NCI-H510A (cell line): ENCODE measurements at places on chromosomes 6 and 20.
A peak's percentile ranks its signal among the peaks of the same experiment; 100 is the strongest.

GRCh38 chr6:8983202-8983688, 547.9 kb upstream of the SLC35B3 start:
- DNase-seq: peak; percentile 14

DNA sequence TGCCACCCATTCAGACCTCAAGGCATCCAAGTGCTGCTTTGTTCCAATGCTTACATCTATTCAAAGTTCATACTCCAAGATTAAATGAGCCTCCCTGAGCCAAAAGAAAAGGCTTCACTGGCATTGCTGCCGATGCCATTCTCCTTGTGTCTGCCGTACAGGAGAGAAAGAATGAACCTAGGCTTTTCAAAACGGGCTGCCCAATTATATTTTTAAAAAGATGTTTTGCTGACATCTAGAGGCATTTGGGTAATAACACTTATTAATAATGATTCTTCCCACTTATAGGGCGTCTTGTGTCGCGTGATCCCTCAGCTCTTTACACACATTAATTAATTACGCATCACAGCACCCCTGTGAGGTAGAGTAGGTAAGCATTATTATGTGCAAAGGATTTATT, 545.6 kb downstream of the PKHD1 start:
- DNase-seq: no peak

GRCh38 chr20:61748376-61748775, 317.3 kb downstream of the TAF4 start:
- DNase-seq: no peak

DNA sequence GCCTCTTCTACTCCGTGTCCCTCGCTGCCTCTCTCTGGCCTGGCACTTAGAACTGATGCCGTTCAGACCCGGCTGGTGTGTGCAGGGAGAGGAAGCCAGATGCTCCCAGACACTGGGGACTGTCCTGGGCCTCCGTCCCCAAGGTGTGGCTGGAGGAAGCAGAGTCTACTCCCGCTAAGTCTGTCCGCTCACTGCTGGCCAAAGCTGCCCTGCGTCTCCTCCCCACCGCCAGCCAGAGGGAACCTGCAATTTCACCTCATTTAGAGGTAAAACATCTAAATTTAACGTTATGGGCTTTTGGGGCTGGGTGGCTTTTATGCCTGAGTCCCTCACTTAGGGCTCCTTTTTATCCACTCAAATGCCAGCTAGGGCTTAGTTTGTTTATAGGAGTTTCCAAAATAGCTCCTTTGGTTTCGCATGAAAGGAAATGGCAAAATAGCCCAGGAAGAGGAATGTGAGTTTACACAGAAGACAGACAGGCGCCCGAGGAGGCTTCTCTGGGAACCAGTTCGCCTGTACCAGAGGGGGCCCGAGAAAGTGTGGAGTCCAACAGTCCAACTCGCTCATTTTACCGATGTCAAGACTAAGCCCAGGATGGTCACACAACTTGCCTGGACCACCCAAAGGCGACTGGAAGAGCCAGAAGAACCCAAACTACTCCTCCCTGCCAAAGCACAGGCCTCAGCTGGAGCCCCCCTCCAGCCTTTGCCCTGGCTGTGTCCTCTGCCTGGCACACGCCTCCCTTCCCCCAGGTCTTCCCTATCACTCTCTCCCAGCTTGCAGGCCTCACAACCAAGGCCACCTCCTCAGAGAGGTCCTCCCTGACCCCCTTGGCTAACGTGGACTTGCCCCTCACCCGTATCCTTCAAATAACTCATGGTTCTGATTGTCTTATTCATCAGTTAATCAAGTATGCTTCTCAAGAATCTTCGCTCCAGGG, 54.5 kb downstream of the RIPOR3 start:
- DNase-seq: no peak

- no peak for DNase-seq
Observed at GRCh38 chr6:10382322-10382721, 32.6 kb downstream of the TFAP2A start.

DNA sequence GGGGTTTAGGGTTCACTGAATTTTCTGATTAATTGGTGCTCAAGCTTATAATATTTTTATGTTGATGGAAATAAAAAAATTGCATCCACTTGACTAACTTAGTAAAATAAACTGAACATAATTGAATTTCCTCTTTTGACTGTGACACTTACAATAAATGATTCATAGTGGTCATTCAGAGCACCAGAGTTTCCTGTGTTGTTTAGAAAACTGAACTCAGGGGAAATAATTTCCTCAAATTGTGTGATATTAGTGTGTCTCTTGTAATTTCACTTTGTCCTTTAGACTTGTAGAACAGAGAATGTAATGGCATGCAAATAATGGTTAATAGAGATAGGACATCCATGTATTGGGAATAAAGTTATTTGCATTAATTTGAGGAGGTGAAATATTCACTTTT, 319.7 kb upstream of the MAN1A1 start:
- DNase-seq: no peak

GRCh38 chr6:168574075-168574698, 133.2 kb downstream of the SMOC2 start:
- DNase-seq: no peak

DNA sequence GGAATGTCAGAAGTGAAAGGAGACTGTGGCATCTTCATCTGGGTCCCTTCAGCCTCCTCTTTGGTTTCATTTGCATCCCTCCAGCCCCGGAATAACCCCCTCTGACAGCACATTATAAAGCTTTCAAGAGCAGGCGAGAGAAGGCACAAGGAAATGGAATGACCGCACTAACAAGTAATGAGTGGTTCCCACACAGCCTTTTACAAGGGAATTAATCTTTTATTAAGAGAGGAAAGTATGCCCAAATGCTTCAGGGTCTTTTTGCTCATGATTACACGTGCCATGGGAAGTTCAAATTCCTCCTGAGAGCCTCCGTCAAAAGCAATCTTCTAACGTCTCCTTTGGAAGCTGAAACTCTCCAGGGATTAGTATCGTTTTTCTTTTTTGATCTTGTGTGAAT, 347.0 kb downstream of the BTBD3 start:
- no peak for DNase-seq

GRCh38 chr6:158033751-158034702, 52.4 kb downstream of the SYNJ2 start:
- no peak for DNase-seq

GRCh38 chr6:141110481-141110880, 1022.2 kb upstream of the GJE1 start:
- no peak for DNase-seq

- no peak for DNase-seq
Observed at GRCh38 chr20:62319346-62319909, 16.6 kb downstream of the ADRM1 start.

- DNase-seq: no peak
Observed at GRCh38 chr20:17761604-17762003, 61.8 kb downstream of the BANF2 start.

- no peak for DNase-seq
Observed at GRCh38 chr6:131041814-131042213, 21.2 kb downstream of the EPB41L2 start.

DNA sequence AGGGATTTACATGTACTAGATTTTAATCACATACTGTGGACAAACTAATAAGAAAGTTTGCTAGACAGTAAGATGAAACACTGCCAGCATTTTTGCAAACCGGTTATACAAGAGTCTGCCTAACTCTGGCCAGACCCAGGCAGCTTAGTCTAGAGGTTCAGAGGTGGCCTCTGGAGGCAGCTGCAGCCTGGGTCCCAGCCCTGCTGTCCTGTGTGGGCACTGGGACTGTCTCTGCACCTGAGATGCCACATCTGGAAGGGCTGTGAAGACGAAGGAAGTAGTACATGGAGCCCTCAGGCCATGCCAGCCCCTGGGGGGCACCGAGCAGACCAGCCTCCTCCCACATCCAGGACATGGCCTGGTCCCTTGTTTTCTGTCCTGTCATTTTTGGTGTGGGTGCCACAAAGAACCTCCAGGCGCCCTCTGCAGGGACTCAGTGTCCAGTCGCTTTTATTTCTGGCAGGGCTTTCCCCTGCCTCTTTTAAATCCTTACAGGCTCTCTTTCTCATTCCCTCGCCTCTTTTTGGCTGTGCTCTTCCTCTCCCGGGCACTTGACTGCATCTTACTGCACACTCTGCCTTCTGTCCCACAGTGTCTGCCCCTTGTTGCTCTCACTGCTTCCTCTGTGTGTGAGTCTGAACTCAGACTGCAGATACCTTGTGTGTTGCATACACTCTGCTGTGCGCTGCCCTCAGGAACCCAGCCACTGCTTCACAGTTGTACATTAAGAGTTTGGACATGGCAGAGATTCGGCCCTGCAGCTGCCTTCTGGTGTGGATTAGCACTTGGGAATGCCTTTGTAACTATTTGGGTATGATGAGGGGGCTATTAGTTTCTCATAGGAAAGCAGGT, 216.7 kb downstream of the ZDHHC14 start:
- DNase-seq: no peak

GRCh38 chr20:38170826-38171674, 6.0 kb upstream of the TGM2 start:
- no peak for DNase-seq

DNA sequence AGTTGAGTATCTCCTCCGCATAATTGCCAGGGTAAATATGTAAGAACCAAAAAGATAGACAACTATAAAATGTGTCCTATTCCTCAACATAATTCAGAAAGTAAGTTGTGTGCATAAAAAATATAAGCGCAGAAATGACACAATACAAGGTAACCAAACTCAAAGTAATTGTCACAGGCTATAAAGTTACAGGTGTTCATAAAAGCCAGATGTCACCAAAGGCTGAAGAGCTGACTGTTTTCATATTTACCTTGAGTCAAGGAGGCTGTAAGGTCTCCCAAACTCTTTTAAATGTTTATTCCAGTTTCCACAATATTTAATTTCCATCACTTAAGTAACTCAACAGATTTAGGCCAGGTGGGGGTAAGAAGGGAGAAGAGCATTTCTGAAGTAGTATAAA, 192.2 kb upstream of the MARCKS start:
- DNase-seq: no peak

- no peak for DNase-seq
Observed at GRCh38 chr20:61937146-61937962, 128.3 kb downstream of the TAF4 start.

- DNase-seq: no peak
Observed at GRCh38 chr20:37387519-37388269, 41.8 kb downstream of the SRC start.

- DNase-seq: no peak
Observed at GRCh38 chr6:28648878-28649375, 123.2 kb downstream of the GPX5 start.

- DNase-seq: no peak
Observed at GRCh38 chr6:144725736-144726522, 440.8 kb downstream of the UTRN start.

DNA sequence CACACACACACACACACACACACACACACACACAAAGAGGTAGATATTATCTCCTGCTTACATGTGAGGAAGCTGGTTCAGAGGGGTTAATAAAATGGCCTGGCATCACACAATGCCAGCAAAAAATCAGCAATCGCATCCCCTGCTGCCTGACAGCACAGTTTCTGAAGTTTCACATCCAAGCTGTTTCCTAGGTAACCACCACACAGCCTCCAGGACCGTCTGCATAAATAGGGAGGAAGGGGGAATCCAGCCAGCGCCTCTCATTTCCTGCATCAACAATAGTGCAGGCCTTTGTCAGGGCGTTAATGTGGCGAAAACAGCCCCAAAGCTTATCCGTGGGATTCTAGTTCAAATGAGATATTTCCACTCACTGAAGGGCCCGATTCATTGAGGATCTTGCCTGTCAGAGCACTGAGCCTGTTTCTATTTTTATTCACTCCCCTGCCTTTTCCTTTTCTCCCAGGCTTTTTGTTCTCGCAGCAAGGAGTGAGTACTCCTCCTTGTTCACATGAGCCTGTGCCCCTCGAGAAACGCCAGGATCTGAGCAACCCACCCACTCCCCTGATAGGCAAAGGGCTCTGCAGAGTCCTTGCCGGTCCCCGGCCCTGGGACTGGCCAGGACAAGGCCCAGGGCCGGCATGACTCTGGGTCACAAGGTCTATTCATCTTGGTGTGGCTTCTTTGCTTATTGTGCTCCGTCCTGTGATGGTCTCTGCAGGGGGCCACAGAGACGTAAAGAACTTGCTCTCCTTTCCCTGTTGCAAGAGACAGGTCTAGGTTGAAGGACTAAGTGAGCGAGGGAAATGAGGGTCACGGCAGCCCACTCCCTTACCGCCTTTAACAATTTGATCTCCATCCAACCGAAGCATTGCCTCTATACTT, 32.7 kb downstream of the TUBB2B start:
- DNase-seq: no peak

GRCh38 chr20:38125157-38126056, 39.7 kb downstream of the TGM2 start:
- DNase-seq: peak; percentile 88

DNA sequence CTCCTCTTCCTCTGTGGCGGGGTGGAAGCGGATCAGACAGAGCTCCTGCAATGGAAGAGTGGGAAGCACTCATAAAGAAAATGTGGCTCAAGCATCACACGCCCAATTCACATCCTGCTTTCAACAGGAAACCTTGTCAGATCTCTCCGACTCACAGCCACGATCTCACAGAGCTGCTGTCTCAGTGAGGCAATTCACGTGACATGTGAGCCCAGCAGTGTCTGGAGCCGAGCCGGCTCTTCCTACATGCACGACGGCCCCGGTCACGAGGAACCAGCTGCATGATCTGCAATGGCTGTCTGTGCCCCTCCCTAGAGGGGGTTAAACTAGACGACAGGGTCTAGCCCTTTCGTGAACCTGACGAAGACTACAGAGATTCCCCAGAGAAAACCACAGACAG, 29.5 kb upstream of the TCFL5 start:
- DNase-seq: no peak

DNA sequence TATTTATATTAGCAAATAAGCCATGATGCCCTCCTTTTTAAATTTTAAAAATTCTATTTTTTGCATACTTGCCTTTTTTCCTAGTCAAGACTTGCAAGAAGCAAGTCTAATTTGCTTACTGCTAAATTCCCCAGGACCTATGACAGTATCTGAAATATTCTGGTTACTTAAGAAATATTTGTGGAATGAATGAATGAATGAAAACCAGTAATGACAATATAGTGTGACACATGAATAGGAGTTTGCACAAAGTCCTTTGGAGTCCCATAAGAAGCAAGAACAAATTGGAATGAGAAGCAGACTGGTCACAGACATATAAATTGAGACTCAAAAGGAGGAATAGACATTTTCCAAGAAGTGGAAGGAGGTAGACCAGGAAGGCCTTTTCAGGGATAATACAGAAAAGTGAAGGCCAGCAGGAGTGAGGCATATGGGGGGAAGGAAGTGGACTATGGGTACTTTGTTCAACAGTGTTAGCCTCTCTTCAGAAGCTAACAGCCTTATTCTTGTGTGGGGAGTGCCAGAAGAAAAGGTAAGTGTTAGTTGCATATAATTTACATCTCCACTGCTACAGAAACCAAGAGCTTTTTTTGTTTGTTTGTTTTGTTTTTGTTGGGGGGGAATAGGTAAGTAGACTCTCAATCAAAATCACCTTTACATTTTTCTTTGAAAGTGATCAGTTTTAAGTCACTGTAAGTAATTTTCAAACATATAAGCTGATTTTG, 93.6 kb upstream of the FAM184A start:
- DNase-seq: no peak

- DNase-seq: no peak
Observed at GRCh38 chr6:67792996-67793395, 842.1 kb upstream of the ADGRB3 start.

DNA sequence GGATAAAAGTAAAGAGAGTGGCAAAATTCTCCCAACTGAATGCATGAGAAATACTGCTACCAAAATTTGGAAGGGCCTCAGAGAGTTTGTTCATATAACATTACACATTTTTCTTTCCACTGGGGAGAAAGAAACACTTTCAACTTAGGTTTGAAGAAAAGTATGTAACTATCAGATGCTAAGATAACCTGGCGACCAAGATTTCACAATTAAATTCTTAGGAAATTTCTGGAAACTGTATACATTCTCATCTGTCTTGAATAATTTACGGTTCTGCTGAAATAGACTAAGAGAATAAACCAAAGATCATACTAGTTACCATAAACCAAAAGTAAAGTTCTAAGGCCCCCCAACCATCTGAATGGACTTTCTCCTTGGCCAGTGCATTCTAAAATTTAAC, 413.0 kb upstream of the RUNX2 start:
- no peak for DNase-seq
